Thoracic aorta (tissue), 2 donors: ENCODE measurements at places on chromosomes 2 and 18.

DNA sequence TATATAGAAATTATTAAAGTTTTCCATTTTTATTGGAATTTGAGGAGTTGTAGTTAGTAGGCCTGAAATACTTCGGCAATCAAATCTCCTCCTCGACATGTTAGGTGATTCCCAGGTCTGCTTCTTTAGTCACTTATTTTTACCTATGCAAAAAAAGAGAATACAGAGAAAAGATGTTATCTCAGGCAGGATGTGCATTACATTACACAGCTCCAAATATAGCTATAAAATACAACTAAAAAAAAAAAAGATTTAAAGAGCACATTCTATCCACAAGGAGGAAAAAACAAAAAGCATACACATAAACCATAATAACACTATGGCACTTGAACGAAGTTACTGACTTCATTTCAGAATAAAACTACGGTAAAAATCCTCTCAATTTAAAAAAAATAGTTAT is 8.1 kb downstream of the STK17B start:
- DNase-seq: no peak

DNA sequence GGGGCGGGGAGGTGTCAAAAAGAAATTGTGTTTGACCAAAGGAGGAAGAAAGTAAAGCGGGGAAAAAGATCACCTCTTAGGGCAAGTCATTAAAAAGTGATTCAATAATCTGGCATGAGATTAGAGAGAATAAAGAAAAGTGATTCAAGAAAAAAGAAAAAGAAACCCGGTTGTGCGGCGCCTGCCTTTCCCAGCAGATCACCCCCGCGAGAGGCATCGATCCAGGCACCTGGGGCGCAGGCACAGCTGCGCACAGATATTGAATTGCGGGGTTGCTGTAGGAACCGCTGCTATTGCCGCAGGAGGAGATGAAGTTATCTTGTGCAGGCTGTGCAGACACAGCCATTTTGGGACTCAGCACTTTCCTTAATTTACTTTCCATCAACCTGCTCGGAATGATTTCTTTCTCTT is 71.2 kb downstream of the PLB1 start:
- DNase-seq: no peak

- no peak for DNase-seq
These were observed 6.1 kb upstream of the SLC35F5 start for GRCh38 chr2:113762377-113763118.

GRCh38 chr2:118882693-118883336 is 35.4 kb upstream of the EN1 start:
- no peak for DNase-seq

GRCh38 chr2:61340242-61340641 is 130.6 kb downstream of the USP34 start:
- DNase-seq: no peak

- DNase-seq: no peak
These were observed 162.7 kb downstream of the ARL4C start for GRCh38 chr2:234334151-234334550.

- no peak for DNase-seq
These were observed 231.9 kb downstream of the RND3 start for GRCh38 chr2:150255528-150255927.

DNA sequence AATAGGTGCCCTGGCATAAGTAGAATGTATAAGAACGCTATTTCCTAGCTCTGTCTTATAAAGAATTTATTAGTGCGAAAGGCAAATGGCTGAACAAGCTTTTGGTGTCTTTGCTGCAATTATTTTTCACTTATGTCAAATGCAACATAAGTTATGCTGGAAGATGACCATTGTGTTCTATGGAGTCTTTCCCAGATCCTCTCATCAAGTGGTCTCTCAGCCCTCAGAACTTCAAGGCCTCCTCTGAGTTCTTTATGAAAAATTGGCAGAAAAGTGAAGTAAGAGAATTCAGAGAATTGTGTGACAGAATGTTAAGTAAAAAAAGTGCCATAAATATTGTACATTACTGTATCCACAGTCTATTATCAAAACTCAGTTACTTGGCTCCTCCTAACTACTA is 75.2 kb downstream of the RIT2 start:
- no peak for DNase-seq

DNA sequence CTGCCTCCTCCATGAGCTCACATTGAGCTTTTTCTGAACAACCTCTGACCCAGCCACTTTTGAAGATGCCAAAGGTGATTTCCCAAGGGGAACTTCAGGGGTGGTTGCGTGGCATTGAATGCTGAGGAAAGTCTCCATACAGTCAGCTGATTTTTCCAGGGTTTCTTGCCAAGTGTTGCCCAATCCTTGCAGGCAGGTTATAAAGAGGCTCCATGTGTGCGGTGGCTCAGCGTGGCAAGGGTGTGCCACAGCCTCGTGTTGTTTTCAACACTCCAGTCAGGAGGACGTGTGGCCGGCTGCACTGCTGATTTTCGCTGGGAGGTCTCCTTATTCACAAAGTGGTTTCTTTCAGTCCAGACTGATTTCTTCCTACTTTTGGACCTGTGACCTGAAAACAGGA is 81.4 kb upstream of the GATA6 start:
- no peak for DNase-seq

DNA sequence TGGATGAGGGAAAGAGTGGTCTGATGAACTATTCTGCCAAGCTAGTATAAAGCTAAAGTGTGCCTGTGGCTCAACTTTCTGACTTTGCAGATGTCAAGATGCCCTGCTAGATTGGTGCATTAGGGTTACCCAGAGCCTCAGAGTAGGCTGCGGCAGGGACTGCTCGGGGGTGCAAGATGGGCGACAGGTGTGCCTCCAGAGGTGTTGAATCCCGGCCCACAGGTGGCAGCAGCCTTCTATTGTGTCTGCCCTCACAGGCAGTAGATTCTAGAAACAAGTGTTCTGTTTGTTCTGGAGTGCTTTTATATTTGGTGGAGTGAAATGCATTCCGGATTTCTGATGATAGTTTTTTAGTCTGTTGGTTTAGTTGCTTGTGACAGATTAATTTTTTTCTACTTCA is 131.6 kb upstream of the IL1R2 start:
- no peak for DNase-seq

GRCh38 chr2:234914371-234915154 is 37.3 kb upstream of the SH3BP4 start:
- DNase-seq: no peak

DNA sequence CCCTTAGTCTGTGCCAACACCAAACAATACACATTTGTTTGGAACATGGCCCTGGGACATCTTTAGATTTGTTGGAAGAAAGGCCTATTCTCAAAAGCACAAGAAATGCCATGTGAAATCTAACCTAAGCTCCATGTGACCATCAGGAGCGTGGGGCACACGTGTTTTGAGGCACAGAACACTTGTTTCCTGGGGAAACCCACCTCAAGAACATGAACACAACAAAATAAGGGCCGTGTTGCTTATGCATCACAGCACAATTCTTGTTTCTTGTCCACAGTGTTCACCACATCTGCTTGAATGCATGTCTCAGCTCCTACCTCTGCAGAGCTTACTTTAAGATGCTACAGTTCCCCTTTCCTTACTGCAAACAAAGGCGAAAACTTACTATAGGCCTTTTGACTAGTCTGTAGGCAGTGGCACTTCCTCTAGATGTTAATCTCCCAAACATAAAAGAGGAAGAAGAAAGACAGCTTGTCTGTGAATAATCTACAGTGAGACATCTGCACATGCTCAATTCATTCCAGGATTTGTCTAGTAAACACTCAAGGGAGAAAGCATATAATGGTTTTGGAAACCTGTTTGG is 165.0 kb downstream of the ANKRD44 start:
- DNase-seq: no peak

- DNase-seq: no peak
These were observed 28.9 kb downstream of the TCF23 start for GRCh38 chr2:27177441-27178351.

DNA sequence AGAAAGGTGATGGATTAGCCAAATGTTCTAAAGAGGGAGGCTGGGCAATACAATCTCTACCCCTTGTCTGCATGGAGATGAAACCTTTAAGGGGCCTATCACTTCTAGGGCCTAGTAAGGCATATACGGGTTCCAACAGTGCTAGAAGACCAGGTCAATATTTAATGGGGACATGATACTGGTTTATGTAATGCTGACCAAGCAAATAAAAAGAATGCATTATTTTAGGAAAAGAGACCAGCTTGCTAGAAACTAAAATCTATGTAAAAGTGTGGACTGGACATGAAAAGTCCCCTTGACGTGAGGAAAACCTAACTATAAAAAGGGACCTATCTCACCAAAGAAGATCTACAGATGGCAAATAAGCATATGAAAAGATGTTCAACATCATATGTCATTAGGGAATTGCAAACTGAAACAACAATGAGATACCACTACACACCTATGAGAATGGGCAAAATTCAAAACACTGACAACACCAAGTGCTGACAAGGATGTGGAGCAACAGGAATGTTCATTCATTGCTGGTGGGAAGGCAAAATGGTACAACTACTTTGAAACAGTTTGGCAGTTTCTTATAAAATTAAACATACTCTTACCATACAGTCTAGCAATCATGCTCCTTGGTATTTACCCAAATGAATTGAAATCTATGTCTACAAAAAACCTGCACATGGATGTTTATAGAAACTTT is 45.9 kb upstream of the TLK1 start:
- no peak for DNase-seq

GRCh38 chr2:202014759-202015211 is 18.9 kb upstream of the FZD7 start:
- no peak for DNase-seq

- DNase-seq: no peak
These were observed 405.8 kb upstream of the SALL3 start for GRCh38 chr18:78573773-78574172.

DNA sequence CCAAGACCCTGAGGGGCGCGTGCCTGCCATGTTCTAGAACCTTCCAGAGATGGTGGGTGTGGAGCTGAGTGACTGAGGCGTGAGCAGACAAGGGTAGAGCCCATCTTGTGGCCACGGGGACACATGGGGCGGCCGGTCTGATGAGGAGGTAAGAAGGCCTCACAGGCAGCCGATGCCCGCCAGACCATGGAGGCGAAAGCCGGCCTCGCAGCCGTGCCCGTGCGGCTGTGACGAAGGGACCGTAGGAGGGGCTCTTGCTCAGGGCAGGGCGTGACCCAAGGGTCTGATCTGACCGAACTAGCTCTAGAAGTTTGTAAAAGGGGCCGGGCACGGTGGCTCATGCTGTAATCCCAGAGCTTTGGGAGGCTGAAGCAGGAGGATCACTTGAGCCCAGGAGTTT is 19.6 kb downstream of the D2HGDH start:
- no peak for DNase-seq

- no peak for DNase-seq
These were observed 184.0 kb downstream of the SNTG2 start for GRCh38 chr2:1134629-1135028.

GRCh38 chr2:21231985-21232384 is 108.2 kb downstream of the TDRD15 start:
- DNase-seq: no peak

DNA sequence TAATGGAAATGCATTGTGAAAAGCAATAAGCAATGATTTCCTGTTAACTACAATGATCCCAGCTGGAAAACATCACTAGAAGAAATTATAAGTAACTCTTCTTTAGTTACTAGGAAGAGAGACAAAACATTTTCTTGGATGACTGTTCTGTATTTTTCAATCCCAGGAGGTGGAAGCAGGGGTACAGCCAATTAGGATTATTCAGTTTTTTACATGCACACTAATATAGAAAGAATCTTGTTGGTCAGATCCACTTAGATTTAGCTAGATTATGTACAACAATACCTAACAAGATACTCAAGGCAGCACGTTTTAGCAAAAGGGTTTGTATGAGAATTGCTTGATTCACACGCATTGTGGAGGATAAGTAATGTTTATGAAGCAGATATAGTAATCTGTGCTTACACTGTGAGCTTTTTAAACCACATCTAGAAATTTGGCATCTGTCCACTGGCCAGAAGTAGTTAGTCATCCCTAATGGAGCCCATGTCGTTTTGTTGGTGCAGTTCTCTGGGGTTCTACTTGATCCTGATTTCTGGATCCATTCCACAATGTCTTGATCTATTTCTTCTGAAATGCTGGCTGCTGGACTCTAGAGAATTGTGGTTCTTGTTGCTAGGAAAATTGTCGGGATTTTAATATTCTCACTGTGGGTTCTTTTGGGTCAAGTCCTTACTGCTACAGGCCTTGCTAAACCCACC is 199.7 kb downstream of the ADCYAP1 start:
- no peak for DNase-seq

- DNase-seq: no peak
These were observed 617.5 kb upstream of the CHAC2 start for GRCh38 chr2:53150146-53150545.

GRCh38 chr18:70662588-70662987 is 373.7 kb downstream of the SOCS6 start:
- no peak for DNase-seq

GRCh38 chr2:118190474-118190873 is 102.2 kb downstream of the INSIG2 start:
- DNase-seq: no peak

DNA sequence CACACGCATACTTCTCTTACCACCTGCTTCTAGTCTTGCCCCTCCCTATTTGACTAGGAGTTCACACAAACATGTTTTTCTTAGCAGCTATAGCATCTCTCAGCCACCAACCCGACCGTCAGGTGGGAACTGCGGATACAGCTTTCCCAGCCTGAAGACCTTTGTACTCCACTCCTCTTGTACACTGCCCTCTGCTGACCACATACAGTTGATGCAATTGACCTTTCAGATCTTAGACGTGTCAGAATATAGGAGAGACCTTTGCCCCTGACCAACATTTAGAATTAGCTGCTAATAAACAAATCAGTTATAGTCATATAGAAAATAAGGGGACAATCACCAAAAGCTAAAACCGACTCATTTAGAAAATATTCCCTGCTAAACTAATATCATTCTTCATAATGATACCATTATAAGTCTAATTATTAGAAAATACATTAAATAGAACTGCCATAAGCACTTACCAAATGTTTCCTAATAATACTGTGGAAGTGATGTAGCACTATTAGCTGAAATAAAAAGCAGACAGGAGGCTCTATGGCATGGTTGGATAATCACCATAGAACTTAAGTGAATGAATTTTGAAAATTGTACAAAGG is 208.4 kb downstream of the RAD51AP2 start:
- no peak for DNase-seq

DNA sequence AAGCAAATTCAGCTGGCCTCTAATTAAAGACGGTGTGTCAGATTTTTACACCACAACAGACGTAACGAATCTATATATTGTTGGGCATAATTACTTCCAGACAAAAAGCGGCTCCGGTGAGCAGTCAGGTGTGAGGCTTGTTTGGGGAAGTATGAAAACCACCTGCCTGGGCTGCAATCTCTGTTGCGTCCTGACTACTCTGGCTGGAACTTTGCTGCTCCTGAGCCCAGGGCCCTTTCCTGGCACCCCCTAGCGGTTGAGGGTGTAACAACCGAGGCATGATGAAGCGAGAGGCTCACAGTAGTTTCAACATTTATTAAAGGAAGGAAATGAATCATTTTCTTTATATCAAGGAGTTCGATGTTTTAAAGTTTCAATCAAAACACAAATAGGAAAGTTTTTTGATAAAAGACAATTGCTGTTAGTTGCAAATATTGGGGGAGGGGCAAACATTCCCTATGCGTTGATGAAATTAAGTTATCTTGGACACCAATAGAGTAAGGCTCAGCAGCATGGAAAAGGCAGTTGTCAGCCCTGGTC is 10.6 kb upstream of the ITGB6 start:
- DNase-seq: no peak
